ENCODE measurements at places on chromosomes 1 and 21. TPM values are rescaled to one million over a fixed set of nuclear protein-coding genes. Genes with fewer than 3 reads are reported as not detected.

S100A2 gene
- total RNA-seq, result 6.8 TPM

TMEM82 gene
- total RNA-seq, result not detected

PTPRU gene
- 44.4 TPM for total RNA-seq

TTLL7 gene
- 15.2 TPM for total RNA-seq

VHLL gene
- not detected for total RNA-seq

RGS18 gene
- total RNA-seq, result not detected

OR2W3 gene
- total RNA-seq, result 1.7 TPM

RYR2 gene
- total RNA-seq, result not detected

HAPLN2 gene
- not detected for total RNA-seq

SNX7 gene
- total RNA-seq, result 85.6 TPM

RGS5 gene
- 20.9 TPM for total RNA-seq

CGN gene
- total RNA-seq, result not detected

SELP gene
- not detected for total RNA-seq

DISP1 gene
- total RNA-seq, result 5.7 TPM

OR2T11 gene
- not detected for total RNA-seq

TNFRSF8 gene
- not detected for total RNA-seq

MRTO4 gene
- total RNA-seq, result 16.4 TPM

CAPN9 gene
- total RNA-seq, result not detected

TFF2 gene
- not detected for total RNA-seq

MYOG gene
- not detected for total RNA-seq

MMP23B gene
- total RNA-seq, result 0.49 TPM

LRRC8C gene
- total RNA-seq, result 7.5 TPM

TBX15 gene
- 62.8 TPM for total RNA-seq

FAM163A gene
- total RNA-seq, result not detected

CCDC27 gene
- not detected for total RNA-seq

HAO2 gene
- under 0.01 TPM for total RNA-seq

TRIM46 gene
- total RNA-seq, result 7.4 TPM

SPRR2B gene
- total RNA-seq, result not detected

SSU72 gene
- total RNA-seq, result 75.3 TPM

PTAFR gene
- 0.16 TPM for total RNA-seq

CSMD2 gene
- total RNA-seq, result 6.3 TPM

SPRR3 gene
- not detected for total RNA-seq

MAB21L3 gene
- 0.32 TPM for total RNA-seq

Data from hair follicle dermal papilla cell (primary cell).